ENCODE measurements at places on chromosomes 7 and 10.

DNA sequence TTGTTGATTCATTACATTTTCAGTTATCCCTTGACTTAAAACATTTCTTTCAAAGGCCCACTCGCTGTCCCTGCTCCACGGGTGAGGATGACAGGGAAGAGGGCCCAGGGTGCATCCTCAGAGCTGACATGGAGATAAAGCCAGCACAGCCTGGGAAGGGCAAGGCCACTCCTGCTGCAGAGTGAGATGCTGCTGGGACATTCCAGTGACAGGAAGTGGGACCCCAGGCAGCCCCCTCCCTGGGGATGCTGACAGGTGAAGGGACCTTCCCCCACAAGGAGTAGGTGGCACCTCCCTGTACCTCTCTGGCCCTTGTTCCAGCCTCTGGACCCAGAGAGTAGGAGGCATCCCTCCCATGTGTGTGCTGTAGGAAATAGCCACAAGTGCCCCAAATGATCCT lies 97.8 kb upstream of the DDC start:
- DNase-seq, result no peak

- DNase-seq, result no peak
Measured at GRCh38 chr10:29228562-29228961, 60.3 kb upstream of the LYZL1 start.

- no peak for DNase-seq
Measured at GRCh38 chr10:90288391-90288933, 569.4 kb downstream of the HTR7 start.

GRCh38 chr10:67076144-67076543 lies 150.3 kb downstream of the LRRTM3 start:
- no peak for DNase-seq

DNA sequence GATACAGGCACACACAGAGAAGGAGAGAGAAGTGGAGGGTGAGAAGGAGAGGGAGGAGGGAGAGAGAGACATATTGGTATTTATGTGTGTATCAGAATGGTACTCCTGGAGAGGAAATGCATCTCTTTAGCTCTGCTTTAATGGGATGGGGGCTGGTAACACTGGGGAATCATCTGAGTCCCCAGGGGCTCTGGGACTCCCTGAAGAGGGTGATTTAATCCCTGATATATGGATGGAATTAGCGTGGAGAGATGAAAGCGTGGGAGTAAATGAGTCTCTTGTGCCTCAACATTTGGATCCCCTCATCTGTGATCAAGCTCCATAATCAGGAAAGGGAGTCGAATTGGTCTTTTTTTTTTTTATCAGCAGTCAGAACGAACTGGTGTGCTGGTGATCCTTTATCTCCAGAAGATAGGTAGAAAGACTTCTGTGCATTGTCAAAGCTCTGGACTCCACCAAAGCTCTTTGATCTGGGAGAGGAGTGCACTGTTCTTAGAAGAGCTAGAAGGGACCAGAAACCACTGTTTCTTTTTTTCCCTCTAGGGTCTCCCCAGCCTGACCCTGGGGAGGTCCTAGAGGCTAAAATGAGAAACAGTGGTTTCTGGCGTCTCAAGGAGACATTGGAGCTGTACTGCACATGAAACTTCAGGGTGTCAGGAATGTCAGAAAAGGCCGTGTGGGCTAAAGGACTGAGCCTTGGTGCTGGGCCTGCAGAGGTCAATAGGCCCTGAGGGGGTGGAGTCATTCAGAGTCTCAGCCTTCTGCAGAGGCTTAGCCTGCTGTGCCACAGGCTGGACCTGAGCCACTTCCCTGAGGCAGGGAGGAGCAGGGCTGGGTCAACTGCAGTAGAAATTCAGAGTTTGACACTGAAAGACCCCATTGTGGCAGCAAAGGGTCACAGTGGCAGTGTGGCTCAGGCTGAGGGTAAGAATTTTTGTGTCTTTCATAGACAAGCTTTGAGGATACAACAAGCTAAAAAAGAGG lies 234.4 kb upstream of the SLC26A5 start:
- DNase-seq, result no peak

- DNase-seq, result no peak
Measured at GRCh38 chr7:153588586-153588985, 463.6 kb upstream of the DPP6 start.

GRCh38 chr10:34222359-34222758 lies 592.7 kb downstream of the PARD3 start:
- DNase-seq, result no peak

DNA sequence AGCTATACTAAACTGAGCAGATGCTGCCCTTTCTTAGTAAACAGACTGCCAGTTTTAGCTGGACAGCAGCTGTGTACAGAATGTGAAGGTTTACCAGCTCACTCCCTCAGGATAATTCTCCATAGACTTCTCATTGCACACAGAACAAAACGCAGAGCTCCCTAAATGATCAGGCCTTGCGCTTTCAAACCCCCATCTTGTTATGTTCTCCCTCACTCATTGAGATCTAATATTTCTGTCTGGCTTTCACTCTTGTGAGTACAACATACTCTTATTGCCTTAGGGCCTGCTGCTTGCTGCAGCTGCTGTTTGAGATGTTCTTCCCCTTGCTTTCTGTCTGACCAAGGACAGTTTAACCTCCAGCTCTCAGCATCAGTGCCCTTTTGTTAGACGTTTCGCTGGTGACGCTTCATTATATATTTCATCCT lies 17.3 kb downstream of the VWDE start:
- no peak for DNase-seq

DNA sequence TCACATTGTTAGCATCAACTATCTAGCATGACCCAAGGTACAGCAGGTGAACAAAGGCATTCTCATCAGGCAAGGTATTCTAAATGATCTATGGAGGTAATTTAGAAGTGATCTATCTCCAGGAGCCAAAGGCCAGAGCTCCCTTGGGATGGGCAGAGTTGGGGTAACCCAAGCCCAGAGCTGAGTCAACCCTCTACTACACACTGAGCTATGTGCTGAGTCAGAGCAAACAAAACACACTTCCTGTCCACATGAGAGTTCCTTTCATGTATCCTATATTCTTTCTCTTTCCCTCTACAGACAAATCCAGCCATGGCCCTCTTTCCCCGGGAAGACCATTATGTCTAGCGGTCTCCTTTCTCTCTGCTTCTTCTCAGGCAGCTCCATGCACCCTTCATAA lies 68.2 kb upstream of the AGK start:
- DNase-seq, result no peak

DNA sequence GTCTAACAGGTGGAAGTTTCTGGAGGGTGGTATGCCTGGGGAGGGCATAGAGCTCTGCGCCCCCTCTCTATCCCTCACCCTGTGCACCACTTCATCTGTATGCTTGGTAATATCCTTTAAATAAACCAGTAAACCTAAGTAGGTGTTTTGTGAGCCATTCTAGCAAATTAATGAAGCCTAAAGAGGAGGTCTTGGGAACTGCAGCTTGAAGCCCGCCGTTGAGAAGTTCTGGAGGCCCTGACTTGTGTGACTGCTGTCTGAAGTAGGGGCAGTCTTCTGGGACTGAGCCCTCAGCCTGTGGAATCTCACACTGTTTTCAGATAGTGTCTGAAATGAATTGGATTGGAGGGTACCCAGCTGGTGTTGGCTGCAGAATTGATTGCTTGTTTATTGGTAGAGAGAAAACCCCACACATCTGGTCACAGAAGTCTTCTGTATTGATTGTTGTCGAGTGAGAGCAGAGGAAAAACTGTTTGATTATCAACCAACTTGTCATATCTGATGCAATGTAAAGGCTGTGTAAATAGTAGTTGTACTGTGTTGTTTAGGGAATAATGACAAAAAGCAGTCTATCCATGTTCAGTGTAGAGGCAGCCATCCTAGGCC lies 4.7 kb downstream of the CRCP start:
- no peak for DNase-seq

- DNase-seq, result no peak
Measured at GRCh38 chr7:30396389-30396788, 82.2 kb downstream of the NOD1 start.
